ENCODE measurements at places on chromosomes 3 and 15. TPM values are rescaled to one million over a fixed set of nuclear protein-coding genes. Genes with fewer than 3 reads are reported as not detected.

The GPR87 gene
- not detected for total RNA-seq

The IL5RA gene
- total RNA-seq: 0.49 TPM

The PLCH1 gene
- total RNA-seq: 12.0 TPM

The GDPGP1 gene
- 4.4 TPM for total RNA-seq

The LMLN gene
- 8.6 TPM for total RNA-seq

The ARPIN gene
- total RNA-seq: 14.5 TPM

The KCNMB2 gene
- total RNA-seq: 9.8 TPM

The SLITRK3 gene
- 10.3 TPM for total RNA-seq

The GOLGA8R gene
- 0.49 TPM for total RNA-seq

The THRB gene
- total RNA-seq: 54.1 TPM

The ZNF619 gene
- 4.2 TPM for total RNA-seq

The DUOXA2 gene
- not detected for total RNA-seq

The ATP10A gene
- total RNA-seq: 0.74 TPM

The UBAP1L gene
- 2.0 TPM for total RNA-seq

The TSEN2 gene
- 22.4 TPM for total RNA-seq

The SCAMP5 gene
- 49.2 TPM for total RNA-seq

The GP9 gene
- 0.25 TPM for total RNA-seq

The TNNC1 gene
- 0.49 TPM for total RNA-seq

The CADPS gene
- 202 TPM for total RNA-seq

The MRPS22 gene
- total RNA-seq: 47.2 TPM

The CHRD gene
- 8.6 TPM for total RNA-seq

The TRMT10C gene
- total RNA-seq: 36.4 TPM

The RTP1 gene
- total RNA-seq: 0.25 TPM

The SLC28A1 gene
- total RNA-seq: not detected

Data from temporal lobe (tissue), 4 donors.